Colonic mucosa (tissue), 4 donors: ENCODE measurements at places on chromosomes 2 and 18. TPM values are rescaled to one million over a fixed set of nuclear protein-coding genes. Genes with fewer than 3 reads are reported as not detected.

- no peaks in the 10 kb centered on the region for H3K27me3 ChIP-seq
- no peak overlapping the region for H3K27ac ChIP-seq
- no peaks in the 10 kb centered on the region for H3K4me1 ChIP-seq
- no peak overlapping the region for H3K4me3 ChIP-seq
Measured at GRCh38 chr18:614193-614592, 17.4 kb downstream of the CLUL1 start.

DNA sequence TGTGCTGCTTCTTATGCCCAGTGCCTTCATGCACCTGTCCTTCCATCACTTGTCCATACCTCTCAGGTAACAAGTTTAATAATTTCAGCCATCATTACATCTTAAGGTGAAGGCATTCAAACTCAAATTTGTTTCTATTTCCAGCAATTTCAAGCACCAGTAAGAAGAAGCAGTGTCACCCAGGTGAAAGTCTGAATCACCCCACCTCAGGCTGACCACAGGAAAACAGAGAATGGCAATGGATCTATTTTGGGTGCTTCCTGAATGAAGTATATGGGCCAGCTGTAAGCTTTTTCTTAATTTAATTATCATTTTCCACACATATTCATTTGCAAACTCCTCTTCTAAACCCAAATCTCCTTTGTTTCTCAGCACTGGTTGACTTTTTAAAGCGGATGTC, 372.7 kb upstream of the SOX11 start:
- H3K4me1 ChIP-seq = no peaks in the 10 kb centered on the region
- no peak for DNase-seq
- H3K4me3 ChIP-seq = no peak overlapping the region
- no peak overlapping the region for H3K27ac ChIP-seq

GRCh38 chr2:158359846-158360245, 96.7 kb downstream of the CCDC148 start:
- H3K36me3 ChIP-seq = no peaks in the 10 kb centered on the region
- H3K27ac ChIP-seq = no peak overlapping the region
- DNase-seq = peak; percentile 17

IL36RN gene
- total RNA-seq = not detected

DNA sequence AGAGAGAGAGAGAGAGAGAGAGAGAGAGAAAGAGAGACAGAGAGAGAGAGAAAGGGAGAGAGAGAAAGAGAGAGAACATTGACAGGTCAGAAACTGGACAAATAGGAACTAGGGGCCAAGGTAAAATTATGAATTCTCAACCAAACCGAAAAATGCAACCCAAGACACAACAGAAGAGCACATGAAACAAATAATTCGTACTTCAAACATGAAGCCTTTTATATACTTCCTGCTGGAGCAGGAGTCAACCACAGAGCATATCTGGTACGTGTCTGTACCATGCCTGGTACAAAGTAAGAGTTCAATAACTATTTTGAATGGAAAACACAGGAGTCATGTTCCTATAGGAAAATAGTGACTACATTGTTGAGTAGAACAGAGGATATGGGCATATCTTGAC, 6.5 kb upstream of the VPS54 start:
- H3K4me3 ChIP-seq = no peak overlapping the region
- DNase-seq = no peak
- no peaks in the 10 kb centered on the region for H3K36me3 ChIP-seq
- no peak overlapping the region for H3K27ac ChIP-seq
- no peaks in the 10 kb centered on the region for H3K4me1 ChIP-seq

CYRIA gene
- total RNA-seq = 3.8 TPM

GRCh38 chr2:27809761-27810241, 38.3 kb downstream of the MRPL33 start:
- no peak overlapping the region for H3K27ac ChIP-seq
- H3K4me3 ChIP-seq = no peak overlapping the region
- DNase-seq = no peak
- no peaks in the 10 kb centered on the region for H3K36me3 ChIP-seq
- H3K4me1 ChIP-seq = no peaks in the 10 kb centered on the region
- no peaks in the 10 kb centered on the region for H3K27me3 ChIP-seq

HTR2B gene
- total RNA-seq = not detected

- no peaks in the 10 kb centered on the region for H3K4me1 ChIP-seq
- no peaks in the 10 kb centered on the region for H3K36me3 ChIP-seq
- H3K27me3 ChIP-seq = no peaks in the 10 kb centered on the region
Measured at GRCh38 chr2:132876745-132877391, 206.9 kb upstream of the LYPD1 start.
